ENCODE measurements at places on chromosomes 7 and 10. TPM values are rescaled to one million over a fixed set of nuclear protein-coding genes. Genes with fewer than 3 reads are reported as not detected.

DNA sequence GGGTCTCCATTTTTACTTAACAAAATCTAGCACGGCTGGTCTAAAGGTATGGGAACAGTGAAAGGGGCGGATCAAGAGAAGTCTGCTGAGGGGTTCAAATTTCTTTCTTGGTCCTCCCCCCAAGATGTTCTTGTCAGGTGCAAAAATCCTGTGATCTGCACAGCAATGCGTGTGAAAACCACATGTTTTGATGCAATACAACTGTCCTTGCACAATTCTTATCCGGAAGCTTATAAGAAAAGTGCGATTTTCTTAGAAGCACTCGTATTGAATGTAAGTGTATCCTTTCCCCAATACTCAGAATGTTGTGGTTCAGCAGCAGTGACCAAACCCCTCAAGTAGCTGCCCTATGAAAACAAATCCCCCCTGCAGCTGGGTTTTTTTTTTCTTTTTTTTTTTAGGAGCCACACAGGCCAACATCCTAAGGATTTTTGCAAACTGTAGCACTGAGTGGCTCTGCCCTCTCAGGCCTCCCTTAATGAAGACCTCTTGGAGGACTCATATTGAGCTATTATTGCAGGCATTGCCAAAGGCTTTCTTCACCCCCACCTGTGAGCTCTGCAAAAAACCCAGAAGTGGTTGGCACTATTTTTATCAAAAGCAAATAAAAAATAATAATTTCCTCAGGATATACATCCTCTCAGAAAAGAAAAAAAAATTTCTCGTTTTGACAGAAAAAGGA lies 151.9 kb upstream of the ITGB1 start:
- peaks cover 2% of the 10 kb centered on the region for H3K36me3 ChIP-seq
- peak overlapping the region; percentile 100 for H3K27ac ChIP-seq
- H3K27me3 ChIP-seq: no peaks in the 10 kb centered on the region
- H3K4me1 ChIP-seq: peaks cover 49% of the 10 kb centered on the region

GRCh38 chr10:13587391-13587790 lies 626 bp downstream of the PRPF18 start:
- H3K4me1 ChIP-seq: peaks cover 23% of the 10 kb centered on the region
- peaks cover 16% of the 10 kb centered on the region for H3K27me3 ChIP-seq

The PNLIPRP2 gene
- not detected for total RNA-seq

The SMKR1 gene
- 0.77 TPM for total RNA-seq

The TNPO3 gene
- 29.1 TPM for total RNA-seq

GRCh38 chr7:95296456-95296855 lies 27.9 kb downstream of the PON1 start:
- no peak overlapping the region for H3K27ac ChIP-seq
- DNase-seq: no peak
- no peaks in the 10 kb centered on the region for H3K36me3 ChIP-seq
- no peak overlapping the region for H3K4me3 ChIP-seq
- no peaks in the 10 kb centered on the region for H3K4me1 ChIP-seq
- H3K27me3 ChIP-seq: peaks cover 39% of the 10 kb centered on the region

The OR13A1 gene
- total RNA-seq: 0.10 TPM

Measured in T-helper 17 cell (primary cell).